Activated CD8-positive, alpha-beta T cell treated with anti-CD3 and anti-CD28 coated beads, Interleukin-2, amount 10 ng/mL, durations not matched to agents 7 days and 5 days (primary cell): ENCODE measurements at places on chromosomes 6 and 20.

- DNase-seq, result no peak
These were observed 143.6 kb downstream of the MRPL14 start for GRCh38 chr6:43983632-43984031.

GRCh38 chr20:48805286-48805685 is 22.5 kb downstream of the PREX1 start:
- no peak for DNase-seq

- no peak for DNase-seq
These were observed 212.6 kb downstream of the BCAS1 start for GRCh38 chr20:53857723-53858236.

GRCh38 chr6:33431880-33432541 is 12.1 kb downstream of the SYNGAP1 start:
- no peak for DNase-seq

DNA sequence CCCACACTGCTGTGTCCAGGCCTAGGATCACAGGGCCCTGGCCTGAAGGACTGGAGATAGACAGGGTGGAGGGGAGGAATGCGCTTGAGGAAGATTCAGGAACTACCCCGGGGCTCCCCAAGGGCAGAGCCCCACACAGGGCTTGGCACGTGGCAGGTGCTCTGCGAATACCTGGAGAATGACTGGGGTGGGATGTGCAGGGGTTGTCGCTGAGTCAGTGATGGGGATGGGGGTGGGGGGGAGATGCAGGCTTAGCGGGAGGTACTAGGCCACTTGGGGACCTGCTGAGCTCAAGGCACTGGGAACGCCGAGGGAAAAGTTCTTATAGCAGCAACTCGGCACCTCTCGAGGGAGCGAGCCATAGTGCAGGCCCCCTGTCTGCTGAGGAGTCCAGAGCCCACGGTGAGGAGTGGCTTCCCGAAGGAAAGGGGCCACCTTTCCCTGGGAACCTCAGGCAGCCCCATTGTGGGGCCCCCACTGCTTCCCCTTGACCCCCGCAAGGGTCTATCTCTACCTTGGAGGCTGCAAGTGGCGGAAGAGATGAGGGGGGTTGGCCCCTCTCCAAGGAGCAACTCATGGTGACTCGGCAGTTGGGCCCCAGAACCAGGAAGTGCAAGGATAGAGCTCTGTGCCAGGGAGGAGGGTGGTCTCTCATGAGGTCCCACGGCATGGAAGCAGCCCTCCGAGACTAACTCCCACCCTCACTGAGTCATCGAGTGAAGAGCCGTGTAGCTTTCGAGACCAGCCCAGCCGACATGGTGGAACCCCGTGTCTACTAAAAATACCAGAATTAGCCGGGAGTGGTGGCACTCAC is 33.1 kb downstream of the SRC start:
- no peak for DNase-seq

- no peak for DNase-seq
These were observed 16.4 kb upstream of the CCDC28A start for GRCh38 chr6:138757136-138757535.

GRCh38 chr20:11001764-11002540 is 328.2 kb upstream of the JAG1 start:
- no peak for DNase-seq

GRCh38 chr6:3506751-3507383 is 50.0 kb upstream of the SLC22A23 start:
- no peak for DNase-seq

DNA sequence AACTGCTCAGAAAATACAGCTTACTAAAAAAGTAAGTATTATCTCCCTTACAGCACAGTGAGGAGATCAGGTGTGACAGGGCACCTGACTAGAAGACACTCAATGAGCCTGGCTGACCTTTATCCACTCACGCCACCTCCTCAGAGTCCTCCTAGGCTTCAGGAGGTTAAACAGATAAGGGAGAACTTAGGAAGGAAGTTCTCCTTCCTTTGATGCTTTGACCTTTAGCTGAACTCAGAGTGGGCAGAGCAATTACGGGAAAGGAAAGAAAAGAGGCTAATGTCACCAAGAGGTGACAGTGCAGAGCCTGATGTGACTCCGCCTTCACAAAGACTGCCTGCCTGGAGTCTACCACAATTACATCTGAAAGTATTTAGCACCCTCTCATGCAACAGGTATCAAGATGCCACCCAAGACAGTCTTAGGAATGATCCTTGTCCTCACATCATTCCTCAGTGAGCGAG is 36.7 kb downstream of the MAN1A1 start:
- DNase-seq, result peak; percentile 63

DNA sequence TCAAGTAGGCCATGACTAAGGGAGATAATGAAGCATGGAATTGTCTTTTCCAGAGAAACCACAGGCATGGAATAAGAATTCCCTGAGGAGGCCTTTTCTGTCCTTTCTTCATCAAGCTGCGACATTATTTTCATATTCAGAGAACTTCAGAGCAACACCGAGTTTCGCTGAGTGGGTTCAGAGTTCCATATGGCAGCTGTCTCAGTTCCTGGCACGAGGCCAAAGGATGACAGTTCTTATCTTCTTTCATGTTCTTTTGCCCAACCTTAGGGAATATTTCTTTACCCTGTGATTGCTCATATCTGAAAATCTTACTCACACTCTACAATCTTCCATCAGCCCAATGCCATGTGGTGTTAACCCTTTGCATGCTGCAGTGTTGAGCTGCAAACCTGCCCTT is 135.3 kb upstream of the BMP2 start:
- DNase-seq, result no peak

- DNase-seq, result peak; percentile 39
These were observed 36.4 kb upstream of the HLA-C start for GRCh38 chr6:31308050-31308844.

DNA sequence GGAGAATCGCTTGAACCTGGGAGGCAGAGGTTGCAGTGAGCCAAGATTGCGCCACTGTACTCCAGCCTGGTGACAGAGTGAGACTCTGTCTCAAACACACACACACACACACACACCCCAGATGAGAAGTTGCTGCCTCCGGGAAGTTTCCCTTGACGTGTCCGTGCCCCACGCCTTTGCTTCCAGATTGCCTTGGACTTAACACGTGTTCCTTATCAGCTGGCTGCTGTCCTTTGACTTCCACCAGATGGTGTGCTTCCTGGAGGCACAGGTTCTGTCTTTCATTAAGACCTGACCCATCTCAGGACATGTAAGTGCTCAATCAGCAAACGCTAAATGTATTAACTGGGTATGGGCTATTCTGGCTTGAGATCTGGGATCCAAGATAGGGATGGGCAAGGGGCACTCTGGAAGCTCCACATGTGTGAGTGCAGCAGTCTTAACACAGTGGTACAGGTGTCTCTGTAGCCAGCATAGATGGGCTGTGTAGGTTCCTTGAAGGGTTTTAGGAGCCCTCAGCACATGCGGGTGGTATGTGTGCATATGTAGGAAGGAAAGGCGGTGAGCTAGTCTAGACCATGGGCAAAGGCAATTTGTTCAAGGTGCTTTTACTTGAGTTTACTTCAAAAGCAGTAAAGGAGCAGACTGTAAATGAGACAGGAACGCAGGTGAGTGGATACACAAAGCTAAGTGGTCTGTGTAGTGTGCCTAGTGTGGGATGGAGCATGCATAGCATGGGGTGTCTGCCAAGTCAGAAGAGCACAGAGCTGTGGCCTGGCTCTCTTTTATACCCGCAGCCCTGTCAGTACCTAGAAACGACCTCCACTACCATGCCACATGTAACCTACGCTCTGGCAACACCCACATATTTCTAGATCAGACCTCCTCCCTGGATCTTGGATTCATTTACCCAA is 11.6 kb downstream of the PIGT start:
- DNase-seq, result no peak

DNA sequence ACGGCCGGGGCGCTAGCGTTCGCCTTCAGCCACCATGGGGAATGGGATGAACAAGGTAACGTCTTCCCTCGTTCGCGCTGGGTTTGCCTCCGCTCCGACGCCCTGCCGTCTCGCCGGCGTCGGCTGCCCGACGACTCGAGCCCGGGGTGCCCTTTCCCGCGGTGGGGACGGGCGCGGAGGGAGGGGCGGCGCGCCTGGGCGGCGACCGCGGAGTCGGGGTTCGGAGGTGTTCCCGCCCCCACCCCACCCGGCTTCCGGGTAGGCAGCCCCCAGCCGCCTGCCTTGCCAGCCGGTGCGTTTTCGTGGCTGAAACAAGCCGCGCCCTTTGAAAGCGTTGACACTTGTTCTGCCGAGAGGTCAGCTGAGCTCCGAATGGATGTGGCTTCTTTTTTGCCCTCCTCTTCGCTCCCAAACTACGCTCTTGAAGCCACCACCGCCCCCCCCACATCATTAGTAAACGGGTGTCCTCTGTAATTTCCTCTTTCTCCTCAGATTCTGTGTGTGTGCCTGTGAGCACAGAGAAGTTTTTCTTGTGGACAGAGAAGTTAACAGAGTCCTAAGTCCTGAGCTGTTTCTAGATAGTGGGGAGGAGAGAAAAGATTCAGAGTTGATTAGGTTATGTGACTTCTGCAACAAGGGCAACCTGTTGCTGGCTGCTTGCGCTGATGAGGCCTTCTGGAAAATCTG is 362 bp downstream of the DUSP22 start:
- DNase-seq, result peak; percentile 90

GRCh38 chr6:33980176-33981175 is 165.4 kb downstream of the GRM4 start:
- no peak for DNase-seq

- DNase-seq, result no peak
These were observed 84.3 kb downstream of the CARMIL1 start for GRCh38 chr6:25363427-25363826.

- no peak for DNase-seq
These were observed 65.2 kb upstream of the ADGRF4 start for GRCh38 chr6:47633141-47633540.

- no peak for DNase-seq
These were observed 107.4 kb upstream of the GRIK2 start for GRCh38 chr6:101286146-101286545.

- DNase-seq, result no peak
These were observed 128.6 kb downstream of the F13A1 start for GRCh38 chr6:6191909-6192308.

DNA sequence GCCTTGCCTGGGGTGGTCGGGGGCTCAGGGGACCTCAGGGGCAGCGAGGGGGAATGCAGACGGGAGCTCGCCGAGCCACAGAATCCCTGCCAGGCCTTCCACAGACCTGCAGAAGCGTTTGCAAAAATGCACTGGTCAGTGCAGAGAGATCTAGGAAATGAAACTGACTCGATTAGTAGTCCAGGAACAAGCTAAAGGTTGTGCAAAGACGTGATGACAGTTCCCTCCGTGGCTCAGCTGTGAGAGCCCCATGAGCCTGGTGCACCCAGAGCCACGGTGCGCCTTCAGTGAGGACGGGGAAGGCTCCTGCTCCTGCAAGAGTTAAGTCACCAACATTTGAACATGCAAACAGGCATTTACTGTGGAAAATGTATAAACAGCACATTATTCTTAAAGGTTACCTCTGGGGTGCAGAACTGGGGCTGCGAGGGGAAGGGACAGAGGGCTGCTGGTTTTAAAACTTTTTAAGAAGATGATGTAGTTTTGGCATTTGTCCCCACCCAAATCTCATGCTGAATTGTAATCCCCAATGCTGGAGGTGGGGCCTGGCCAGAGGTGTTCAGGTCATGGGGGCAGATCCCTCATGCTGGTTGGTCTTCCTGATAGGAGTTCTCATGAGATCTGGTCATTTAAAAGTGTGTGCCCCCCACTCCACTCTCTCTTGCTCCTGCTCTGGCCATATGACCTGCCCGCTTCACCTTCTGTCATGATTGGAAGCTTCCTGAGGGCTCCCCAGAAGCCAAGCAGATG is 147.3 kb downstream of the DLL1 start:
- no peak for DNase-seq

DNA sequence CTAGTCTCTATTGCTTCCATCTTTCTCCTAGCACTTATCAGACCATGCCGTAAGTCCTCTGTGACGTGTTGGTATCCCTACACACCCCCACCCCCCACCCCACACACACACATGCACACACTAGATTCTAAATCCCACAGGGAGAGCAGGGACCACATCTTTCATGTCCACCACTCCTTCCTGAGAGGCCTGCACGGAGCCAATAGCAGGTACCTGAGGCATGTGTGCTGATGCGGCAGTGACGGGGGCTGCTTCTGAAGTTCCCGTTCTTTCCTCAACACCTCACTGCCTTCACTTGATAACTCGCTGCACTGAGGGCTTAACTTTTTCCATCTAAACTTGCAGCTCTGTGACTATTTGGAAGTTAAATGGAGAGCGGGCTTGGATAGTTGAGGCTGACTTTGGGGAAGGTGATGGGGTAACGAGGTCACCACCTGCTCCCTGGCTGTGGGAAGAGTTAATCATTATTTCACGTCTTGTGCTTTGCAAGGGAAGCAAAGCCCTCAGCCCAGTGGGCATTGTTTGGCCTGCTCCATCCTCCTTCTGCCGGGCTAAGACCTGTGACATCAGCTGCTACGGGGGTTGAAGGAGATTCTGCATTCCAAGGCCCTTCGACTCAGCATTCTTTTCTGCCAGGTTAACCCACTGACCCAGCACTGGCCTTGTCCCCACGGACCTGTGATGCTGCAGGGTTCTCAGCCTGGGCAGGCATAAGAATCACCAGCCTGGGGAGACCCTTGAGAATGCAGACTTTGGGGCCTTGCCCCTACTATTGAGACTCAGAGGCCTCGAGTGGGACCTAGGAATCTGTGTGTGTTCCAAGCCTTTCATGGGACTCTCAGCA is 187.8 kb downstream of the ANKRD60 start:
- DNase-seq, result peak; percentile 12

- DNase-seq, result no peak
These were observed 21.1 kb downstream of the ZNF184 start for GRCh38 chr6:27451660-27452390.

- peak; percentile 81 for DNase-seq
These were observed 42.2 kb downstream of the NFATC2 start for GRCh38 chr20:51500311-51500710.

DNA sequence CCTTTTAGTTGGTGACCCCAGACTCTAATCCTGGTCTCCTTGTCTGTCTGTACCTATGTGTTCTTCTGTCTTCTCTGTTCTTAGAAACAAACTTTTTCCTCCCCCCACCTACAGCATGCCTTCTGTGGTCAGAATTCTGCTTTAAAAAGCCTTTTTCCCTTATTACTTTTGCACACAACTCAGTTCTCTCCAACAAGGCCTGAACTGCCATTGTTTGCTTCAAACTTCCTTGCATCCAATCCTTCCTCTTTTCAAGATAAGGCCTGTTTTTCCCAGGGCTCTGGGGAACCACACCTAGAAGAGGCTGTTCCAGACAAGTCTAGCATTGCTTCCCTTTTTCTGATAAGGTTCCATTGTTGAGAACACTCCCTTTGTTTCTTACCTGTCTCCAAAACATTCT is 22.2 kb upstream of the NCOA3 start:
- no peak for DNase-seq

- no peak for DNase-seq
These were observed 28.0 kb upstream of the MCM9 start for GRCh38 chr6:118963003-118963402.

- DNase-seq, result no peak
These were observed 81.0 kb downstream of the NDUFAF5 start for GRCh38 chr20:13865791-13866351.
